ENCODE measurements at places on chromosomes 4 and X. TPM values are rescaled to one million over a fixed set of nuclear protein-coding genes. Genes with fewer than 3 reads are reported as not detected.

GRCh38 chr4:24112466-24112865 lies 222.6 kb upstream of the PPARGC1A start:
- no peak for DNase-seq
- no peak overlapping the region for H3K27ac ChIP-seq
- no peaks in the 10 kb centered on the region for H3K4me1 ChIP-seq
- H3K4me3 ChIP-seq = no peak overlapping the region

GRCh38 chr4:94676970-94677369 lies 80.8 kb upstream of the BMPR1B start:
- no peaks in the 10 kb centered on the region for H3K36me3 ChIP-seq
- no peaks in the 10 kb centered on the region for H3K4me1 ChIP-seq
- H3K27ac ChIP-seq = no peak overlapping the region
- H3K4me3 ChIP-seq = no peak overlapping the region
- H3K27me3 ChIP-seq = no peaks in the 10 kb centered on the region

DNA sequence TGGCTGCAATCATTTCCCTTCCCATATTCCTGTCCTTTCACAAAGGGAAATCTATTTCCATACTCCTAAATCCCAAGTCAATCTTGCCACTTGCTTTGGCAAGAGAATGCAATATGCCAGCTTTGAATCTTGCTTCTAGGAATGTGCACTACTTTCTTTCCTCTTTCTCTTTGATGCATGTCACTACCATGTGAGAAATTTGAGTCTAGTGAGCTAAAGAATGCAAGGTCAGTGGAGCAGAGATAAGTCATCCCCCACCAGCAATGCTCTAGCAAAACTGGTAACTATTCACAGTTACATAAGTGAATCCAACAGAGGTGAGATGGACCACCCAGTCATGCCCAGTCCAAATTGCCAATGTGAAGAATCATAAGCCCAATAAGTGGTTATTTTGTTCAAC lies 910.4 kb downstream of the RAB28 start:
- no peaks in the 10 kb centered on the region for H3K36me3 ChIP-seq
- no peaks in the 10 kb centered on the region for H3K27me3 ChIP-seq
- no peaks in the 10 kb centered on the region for H3K4me1 ChIP-seq
- no peak overlapping the region for H3K27ac ChIP-seq

The SLC4A4 gene
- polyA plus RNA-seq = 0.31 TPM

- H3K36me3 ChIP-seq = no peaks in the 10 kb centered on the region
- no peaks in the 10 kb centered on the region for H3K4me1 ChIP-seq
- H3K27me3 ChIP-seq = no peaks in the 10 kb centered on the region
Measured at GRCh38 chrX:113510586-113510985, 670.0 kb upstream of the AMOT start.

The UGT2B7 gene
- polyA plus RNA-seq = not detected

The RPA4 gene
- 0.08 TPM for polyA plus RNA-seq

- no peaks in the 10 kb centered on the region for H3K36me3 ChIP-seq
- H3K4me3 ChIP-seq = no peak overlapping the region
- no peak for DNase-seq
- no peaks in the 10 kb centered on the region for H3K27me3 ChIP-seq
Measured at GRCh38 chr4:26299254-26299882, 21.4 kb upstream of the RBPJ start.

DNA sequence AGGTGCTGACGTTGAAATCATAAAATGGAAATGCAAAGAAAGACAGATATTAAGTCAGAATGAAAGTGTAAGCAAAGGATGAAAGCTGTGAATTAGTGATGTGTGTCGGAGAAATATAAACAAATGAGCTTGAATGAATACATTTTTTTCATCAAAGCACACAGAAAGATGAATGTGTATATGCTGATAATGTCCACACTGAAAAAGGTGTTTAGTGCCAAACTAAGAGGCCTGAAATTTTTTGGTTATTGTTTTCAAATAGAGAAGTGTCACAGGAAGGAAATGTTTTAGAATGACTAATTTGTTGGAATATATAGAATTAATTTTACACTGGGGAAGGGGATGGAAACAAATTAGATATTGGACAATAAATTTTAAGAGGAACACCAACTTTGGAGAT lies 1217.6 kb downstream of the PCDH18 start:
- no peaks in the 10 kb centered on the region for H3K27me3 ChIP-seq
- no peak overlapping the region for H3K4me3 ChIP-seq
- no peak overlapping the region for H3K27ac ChIP-seq

DNA sequence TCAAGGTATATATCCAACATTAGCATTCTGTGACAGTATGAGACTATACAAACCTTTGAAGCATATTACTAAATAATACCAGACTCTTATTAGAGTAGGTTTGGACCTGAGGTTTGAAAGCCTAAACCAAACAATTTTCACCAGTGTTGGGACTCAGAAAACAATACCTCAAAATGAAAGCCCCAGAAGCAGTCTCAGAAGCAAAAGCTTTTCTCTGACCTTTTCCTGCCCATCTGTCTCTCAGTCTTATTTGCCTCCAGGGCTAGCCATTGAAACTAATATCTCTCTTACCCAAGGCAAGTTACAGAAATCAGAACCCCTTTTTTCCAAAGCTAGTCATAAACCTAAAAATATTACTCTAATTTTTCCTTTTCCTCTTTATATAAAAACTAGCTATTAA lies 163.3 kb downstream of the PTCHD1 start:
- H3K4me3 ChIP-seq = no peak overlapping the region
- no peaks in the 10 kb centered on the region for H3K4me1 ChIP-seq
- H3K27me3 ChIP-seq = no peaks in the 10 kb centered on the region
- H3K36me3 ChIP-seq = no peaks in the 10 kb centered on the region
- no peak for DNase-seq
- no peak overlapping the region for H3K27ac ChIP-seq

Measured in ovary (tissue), 10 donors.